ENCODE measurements at places on chromosomes 3 and 15. TPM values are rescaled to one million over a fixed set of nuclear protein-coding genes. Genes with fewer than 3 reads are reported as not detected.

SPINK8 gene
- total RNA-seq: not detected

FETUB gene
- total RNA-seq: not detected

ABCC5 gene
- total RNA-seq: 13.2 TPM

SCAMP5 gene
- total RNA-seq: 1.6 TPM

TMEM158 gene
- 35.7 TPM for total RNA-seq

CFAP20DC gene
- total RNA-seq: 1.6 TPM

KNSTRN gene
- total RNA-seq: 11.0 TPM

CCR4 gene
- total RNA-seq: under 0.01 TPM

ZDHHC23 gene
- 0.74 TPM for total RNA-seq

TNNC1 gene
- total RNA-seq: 1.8 TPM

EBLN2 gene
- 4.6 TPM for total RNA-seq

SPPL2A gene
- 71.4 TPM for total RNA-seq

DNAH12 gene
- total RNA-seq: under 0.01 TPM

REC114 gene
- not detected for total RNA-seq

OR5K2 gene
- total RNA-seq: not detected

FMN1 gene
- 1.0 TPM for total RNA-seq

GCHFR gene
- 3.2 TPM for total RNA-seq

FEZF2 gene
- total RNA-seq: not detected

PCCB gene
- total RNA-seq: 70.0 TPM

PSTPIP1 gene
- not detected for total RNA-seq

MYEF2 gene
- 0.71 TPM for total RNA-seq

CPLX3 gene
- total RNA-seq: not detected
